ENCODE measurements at places on chromosomes 5 and 9. TPM values are rescaled to one million over a fixed set of nuclear protein-coding genes. Genes with fewer than 3 reads are reported as not detected.

DNA sequence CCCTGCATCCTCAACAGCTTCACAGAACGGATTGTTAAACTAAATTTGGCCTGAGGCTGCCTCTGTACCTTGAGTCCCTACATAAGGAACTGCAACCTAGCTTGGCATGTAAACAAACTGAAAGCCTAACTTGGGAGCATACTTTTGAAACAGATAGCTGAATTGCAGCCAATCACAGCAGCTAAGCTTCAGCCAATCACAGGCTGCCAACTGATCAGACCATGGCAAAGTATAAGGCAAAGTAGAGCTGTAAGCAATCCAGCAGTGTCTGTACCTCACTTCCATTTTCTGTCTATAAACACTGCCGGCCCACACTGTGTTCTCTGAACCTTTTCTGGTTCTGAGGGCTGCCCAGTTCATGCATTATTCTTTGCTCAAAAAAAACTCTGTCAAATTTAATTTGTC, 8.9 kb upstream of the ZNF483 start:
- H3K4me3 ChIP-seq: no peak overlapping the region
- H3K36me3 ChIP-seq: peaks cover 6% of the 10 kb centered on the region

GRCh38 chr9:92480986-92481633, 1.2 kb downstream of the ASPN start:
- no peak for DNase-seq
- H3K27me3 ChIP-seq: no peaks in the 10 kb centered on the region
- H3K27ac ChIP-seq: no peak overlapping the region

DNA sequence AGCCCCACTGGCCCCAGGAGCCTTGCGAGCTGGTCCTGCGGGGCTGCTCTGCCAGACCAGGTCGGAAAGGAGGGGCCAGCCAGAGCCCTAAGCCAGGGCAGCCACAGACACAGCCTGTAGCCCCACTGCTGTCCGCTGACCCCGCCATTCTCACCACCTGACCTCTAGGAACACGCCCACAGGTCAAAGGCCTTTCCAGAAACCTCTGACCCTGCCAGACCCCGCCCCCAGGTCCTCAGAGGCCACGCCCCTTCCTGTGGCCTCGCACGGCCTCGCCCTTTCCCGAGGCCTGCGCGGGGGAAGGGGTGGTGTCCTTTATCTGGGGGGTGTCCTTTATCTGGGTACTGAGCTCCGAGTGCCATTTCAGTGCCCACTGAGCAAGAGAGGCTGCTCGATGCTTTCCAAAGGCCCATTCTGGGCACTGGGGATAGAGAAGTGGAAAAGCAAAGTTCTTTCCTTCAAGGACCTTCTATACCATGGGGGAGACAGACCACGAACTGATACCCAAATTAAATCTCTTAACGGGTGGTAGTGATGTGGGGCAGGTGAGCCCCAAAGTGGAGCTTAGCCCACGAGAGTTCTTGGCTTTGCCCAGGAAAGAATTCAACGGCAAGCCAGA, 46.5 kb downstream of the P4HA2 start:
- no peaks in the 10 kb centered on the region for H3K36me3 ChIP-seq
- peaks cover 18% of the 10 kb centered on the region for H3K4me1 ChIP-seq
- H3K27me3 ChIP-seq: peaks cover 3% of the 10 kb centered on the region

DNA sequence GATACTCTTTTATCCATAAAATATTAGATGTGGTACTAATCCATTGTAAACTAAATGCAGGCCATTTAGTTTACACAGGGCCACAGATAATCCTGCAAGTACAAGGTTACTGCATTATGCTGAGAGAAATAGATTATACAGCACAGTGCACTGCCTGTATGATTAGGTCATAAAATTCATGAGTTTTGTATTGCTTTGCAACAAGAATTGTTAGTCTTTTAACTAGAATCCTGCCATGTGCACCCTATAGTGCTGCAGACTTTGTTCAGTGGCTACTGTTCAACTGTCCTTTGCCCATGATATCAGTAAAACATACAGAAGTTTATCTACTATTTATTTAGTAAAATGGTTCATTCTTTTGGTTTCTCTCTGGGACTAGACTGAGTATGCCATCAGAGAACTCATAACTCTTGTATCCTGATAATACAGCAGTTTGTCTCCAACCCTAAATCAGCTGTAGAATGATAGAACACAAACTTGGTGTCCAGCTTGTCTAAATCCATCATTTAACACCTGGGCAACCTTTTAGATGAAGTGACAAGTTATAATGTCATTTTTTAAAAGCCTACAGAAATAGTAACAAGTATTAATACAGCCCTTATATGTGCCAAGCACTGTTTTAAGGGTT, 291.2 kb downstream of the TMEM167A start:
- H3K4me1 ChIP-seq: no peaks in the 10 kb centered on the region
- no peak overlapping the region for H3K4me3 ChIP-seq
- no peaks in the 10 kb centered on the region for H3K36me3 ChIP-seq
- H3K27ac ChIP-seq: no peak overlapping the region

- no peak for DNase-seq
- H3K36me3 ChIP-seq: peaks cover 2% of the 10 kb centered on the region
- peaks cover 44% of the 10 kb centered on the region for H3K27me3 ChIP-seq
- H3K4me1 ChIP-seq: peaks cover 3% of the 10 kb centered on the region
- no peak overlapping the region for H3K27ac ChIP-seq
Measured at GRCh38 chr9:70639853-70640814, 225.7 kb upstream of the KLF9 start.

- peak overlapping the region; percentile 88 for H3K27ac ChIP-seq
- DNase-seq: no peak
- peak overlapping the region; percentile 82 for H3K4me3 ChIP-seq
- H3K4me1 ChIP-seq: peaks cover 46% of the 10 kb centered on the region
- no peaks in the 10 kb centered on the region for H3K27me3 ChIP-seq
- peaks cover 15% of the 10 kb centered on the region for H3K36me3 ChIP-seq
Measured at GRCh38 chr5:175520873-175521272, 42.5 kb downstream of the SFXN1 start.

GRCh38 chr5:98933445-98934072, 4.8 kb upstream of the CHD1 start:
- DNase-seq: no peak
- peak overlapping the region; percentile 92 for H3K27ac ChIP-seq
- H3K4me1 ChIP-seq: peaks cover 26% of the 10 kb centered on the region
- peak overlapping the region; percentile 25 for H3K4me3 ChIP-seq
- peaks cover 5% of the 10 kb centered on the region for H3K36me3 ChIP-seq

- H3K27me3 ChIP-seq: no peaks in the 10 kb centered on the region
- no peak overlapping the region for H3K27ac ChIP-seq
- no peak overlapping the region for H3K4me3 ChIP-seq
- peaks cover 3% of the 10 kb centered on the region for H3K4me1 ChIP-seq
- DNase-seq: no peak
- H3K36me3 ChIP-seq: no peaks in the 10 kb centered on the region
Measured at GRCh38 chr9:93620881-93621820, 44.8 kb downstream of the PHF2 start.

DNA sequence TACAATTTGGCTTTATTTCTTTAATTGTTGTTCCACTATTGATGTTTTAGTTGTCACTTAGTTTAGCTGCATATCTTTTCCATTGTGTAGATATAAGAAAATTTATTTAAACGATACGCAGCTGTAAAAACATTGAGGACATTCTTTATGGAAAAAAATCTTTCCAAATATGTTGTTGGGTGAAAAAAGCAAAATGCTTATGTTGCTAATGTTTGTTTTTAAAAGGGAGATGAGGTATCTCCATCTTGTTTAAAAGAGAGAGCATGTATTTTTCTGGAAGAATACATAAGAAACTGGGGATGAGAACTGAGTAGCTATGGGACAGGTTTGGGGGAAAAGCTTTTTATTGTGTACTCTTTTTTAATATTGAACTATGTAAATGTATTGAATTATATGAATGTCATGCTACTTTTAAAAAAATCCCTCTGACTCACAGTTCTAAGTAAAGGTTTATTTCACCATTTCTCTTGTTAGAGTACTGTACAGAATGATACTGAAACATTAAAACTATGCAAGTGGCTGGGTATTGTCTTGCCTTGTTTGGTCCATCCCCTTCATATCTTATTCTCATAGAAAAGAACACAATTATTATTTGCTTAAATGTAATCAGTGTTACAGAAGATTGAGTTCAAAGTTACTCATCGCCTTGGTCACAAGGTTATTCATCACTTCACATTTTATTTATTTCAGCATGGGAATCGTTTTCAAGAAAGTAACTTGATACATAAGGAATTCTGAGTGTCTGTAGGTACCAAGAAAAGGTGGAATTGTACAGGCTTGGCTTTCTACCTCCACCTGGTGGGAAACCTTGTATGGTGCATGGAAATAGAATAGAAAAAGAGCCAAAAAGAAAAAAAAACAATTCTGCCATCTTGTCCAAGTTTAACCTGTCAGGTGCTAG, 85.8 kb downstream of the RIC1 start:
- peaks cover 7% of the 10 kb centered on the region for H3K4me1 ChIP-seq
- no peak overlapping the region for H3K4me3 ChIP-seq
- peaks cover 13% of the 10 kb centered on the region for H3K36me3 ChIP-seq

GRCh38 chr5:36089989-36090388, 23.3 kb upstream of the UGT3A2 start:
- no peak overlapping the region for H3K27ac ChIP-seq
- H3K4me1 ChIP-seq: no peaks in the 10 kb centered on the region
- no peak overlapping the region for H3K4me3 ChIP-seq
- peaks cover 4% of the 10 kb centered on the region for H3K27me3 ChIP-seq

DNA sequence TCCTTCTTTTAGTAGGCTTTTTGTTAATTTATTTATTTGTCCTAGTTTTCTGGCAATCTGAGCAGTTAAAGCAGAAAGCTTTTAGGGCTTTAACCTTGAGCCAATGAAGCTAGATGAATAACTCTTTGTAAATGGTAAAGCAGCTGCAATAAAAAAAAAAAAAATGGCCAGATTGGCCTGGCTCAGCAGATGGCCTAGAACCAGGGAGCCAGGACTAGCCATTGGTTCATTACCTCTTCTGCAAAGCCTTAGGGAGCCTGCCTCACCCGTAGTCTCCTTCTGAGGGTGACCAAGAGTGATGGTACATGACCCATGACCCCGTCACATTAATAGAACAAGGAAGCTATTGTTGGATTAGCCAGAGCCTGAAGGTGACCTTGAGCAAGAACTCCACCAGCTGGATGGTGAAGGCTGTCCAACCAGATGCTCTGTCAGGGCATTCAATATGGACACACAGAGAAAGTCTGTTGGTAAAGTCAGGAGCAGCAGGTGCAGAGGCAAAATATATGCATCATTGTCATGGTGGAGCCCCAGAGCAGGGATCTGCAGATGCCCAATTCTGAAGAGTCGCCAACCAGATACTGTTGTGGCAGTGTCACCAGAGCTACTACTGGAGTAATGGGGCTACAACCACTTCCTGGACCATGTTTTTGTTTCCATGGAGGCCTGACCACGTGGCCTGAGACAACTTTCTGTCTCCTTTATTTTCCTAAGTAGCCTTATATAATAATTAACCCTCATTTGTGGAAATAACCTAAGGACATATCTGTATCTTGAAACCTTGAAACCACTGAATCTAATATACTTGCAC, 100.7 kb downstream of the MTX3 start:
- no peaks in the 10 kb centered on the region for H3K36me3 ChIP-seq
- no peak overlapping the region for H3K27ac ChIP-seq
- peaks cover 24% of the 10 kb centered on the region for H3K27me3 ChIP-seq
- no peak overlapping the region for H3K4me3 ChIP-seq

- no peaks in the 10 kb centered on the region for H3K36me3 ChIP-seq
- H3K4me3 ChIP-seq: no peak overlapping the region
- H3K27ac ChIP-seq: no peak overlapping the region
- no peak for DNase-seq
- H3K27me3 ChIP-seq: peaks cover 8% of the 10 kb centered on the region
- H3K4me1 ChIP-seq: peaks cover 4% of the 10 kb centered on the region
Measured at GRCh38 chr5:1127959-1128785, 16.3 kb upstream of the SLC12A7 start.

- H3K27ac ChIP-seq: no peak overlapping the region
- peaks cover 18% of the 10 kb centered on the region for H3K4me1 ChIP-seq
- H3K36me3 ChIP-seq: no peaks in the 10 kb centered on the region
- H3K4me3 ChIP-seq: no peak overlapping the region
Measured at GRCh38 chr5:154406231-154406630, 39.6 kb upstream of the SAP30L start.

DNA sequence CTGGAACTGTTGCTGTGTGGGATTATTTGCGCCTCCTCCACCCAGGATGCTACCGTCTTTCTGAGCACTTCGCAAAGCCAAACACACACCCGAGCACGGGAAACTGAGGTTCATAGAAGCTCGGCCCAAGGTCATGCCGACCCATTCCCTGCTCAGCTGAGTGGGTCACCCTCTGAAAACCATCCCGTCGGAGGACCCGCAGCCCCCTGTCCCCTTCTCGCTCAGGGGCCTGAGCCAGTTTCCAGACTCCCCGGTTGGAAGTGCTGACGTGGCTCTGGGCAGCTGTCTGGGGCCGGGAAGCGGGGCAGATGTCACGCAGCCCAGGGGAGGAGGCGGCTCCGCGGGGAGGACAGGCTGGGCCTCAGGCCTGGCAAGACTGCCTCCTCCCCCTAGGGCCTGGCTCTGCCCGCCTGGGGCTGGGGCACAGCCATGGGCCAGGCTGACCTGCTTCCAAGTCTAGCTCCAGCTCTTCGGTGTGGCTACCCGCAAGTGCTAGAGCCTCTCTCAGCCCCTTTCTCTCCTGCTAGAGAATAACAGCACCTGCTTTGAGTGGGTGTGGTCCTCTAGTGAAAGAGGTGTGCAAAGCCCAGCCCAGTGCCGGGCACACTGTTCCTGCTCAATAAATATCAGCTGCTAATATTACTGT, 9.9 kb upstream of the CXXC5 start:
- H3K36me3 ChIP-seq: peaks cover 2% of the 10 kb centered on the region
- H3K4me1 ChIP-seq: peaks cover 33% of the 10 kb centered on the region
- H3K27ac ChIP-seq: no peak overlapping the region
- H3K27me3 ChIP-seq: no peaks in the 10 kb centered on the region
- peak overlapping the region; percentile 71 for H3K4me3 ChIP-seq

GRCh38 chr9:72743836-72744235, 209.0 kb downstream of the ALDH1A1 start:
- DNase-seq: no peak
- no peak overlapping the region for H3K4me3 ChIP-seq
- no peaks in the 10 kb centered on the region for H3K4me1 ChIP-seq
- H3K27me3 ChIP-seq: peaks cover 24% of the 10 kb centered on the region
- H3K36me3 ChIP-seq: no peaks in the 10 kb centered on the region

DNA sequence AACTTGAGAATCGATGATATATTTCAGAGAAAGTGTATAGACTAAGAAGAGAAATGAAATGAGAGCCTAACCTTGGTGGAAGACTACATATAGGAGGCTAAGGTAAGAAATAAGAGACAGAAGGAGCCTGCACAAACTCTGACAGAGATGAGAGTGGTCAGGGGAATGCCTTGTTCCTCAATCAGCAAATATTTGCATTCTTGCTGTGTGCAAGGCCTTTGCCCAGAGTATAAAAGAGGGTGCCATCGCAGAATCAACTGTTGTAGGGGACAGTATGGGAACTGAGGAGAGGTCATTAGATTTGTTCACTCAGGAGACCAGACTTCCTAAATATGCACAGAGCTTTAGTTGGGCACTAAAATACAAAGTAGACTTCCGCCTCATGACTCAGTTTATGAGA, 137.2 kb downstream of the ATG10 start:
- H3K36me3 ChIP-seq: peaks cover 2% of the 10 kb centered on the region
- H3K27ac ChIP-seq: no peak overlapping the region

- no peak overlapping the region for H3K4me3 ChIP-seq
- no peak overlapping the region for H3K27ac ChIP-seq
- H3K27me3 ChIP-seq: peaks cover 59% of the 10 kb centered on the region
Measured at GRCh38 chr5:86869268-86869667, 251.5 kb downstream of the COX7C start.

PIK3R1 gene
- total RNA-seq: 212 TPM

PCDHB14 gene
- not detected for total RNA-seq

ADRA1B gene
- total RNA-seq: not detected

NR5A1 gene
- not detected for total RNA-seq

POU4F3 gene
- total RNA-seq: not detected

IFNK gene
- total RNA-seq: not detected

ENTPD2 gene
- total RNA-seq: 0.20 TPM

ACOT12 gene
- not detected for total RNA-seq

Measured in T-helper 17 cell (primary cell).